Stimulated activated CD4-positive, alpha-beta T cell treated with anti-CD3 and anti-CD28 coated beads, Interleukin-1b, Interleukin-23, amount 100 ng/mL, for 1 hour (primary cell): ENCODE measurements at places on chromosomes 13 and 19.
A peak's percentile ranks its signal among the peaks of the same experiment; 100 is the strongest.

GRCh38 chr19:16615808-16616207, 12.2 kb downstream of the MED26 start:
- no peak for DNase-seq

GRCh38 chr13:70249332-70250064, 141.2 kb upstream of the KLHL1 start:
- DNase-seq: no peak

DNA sequence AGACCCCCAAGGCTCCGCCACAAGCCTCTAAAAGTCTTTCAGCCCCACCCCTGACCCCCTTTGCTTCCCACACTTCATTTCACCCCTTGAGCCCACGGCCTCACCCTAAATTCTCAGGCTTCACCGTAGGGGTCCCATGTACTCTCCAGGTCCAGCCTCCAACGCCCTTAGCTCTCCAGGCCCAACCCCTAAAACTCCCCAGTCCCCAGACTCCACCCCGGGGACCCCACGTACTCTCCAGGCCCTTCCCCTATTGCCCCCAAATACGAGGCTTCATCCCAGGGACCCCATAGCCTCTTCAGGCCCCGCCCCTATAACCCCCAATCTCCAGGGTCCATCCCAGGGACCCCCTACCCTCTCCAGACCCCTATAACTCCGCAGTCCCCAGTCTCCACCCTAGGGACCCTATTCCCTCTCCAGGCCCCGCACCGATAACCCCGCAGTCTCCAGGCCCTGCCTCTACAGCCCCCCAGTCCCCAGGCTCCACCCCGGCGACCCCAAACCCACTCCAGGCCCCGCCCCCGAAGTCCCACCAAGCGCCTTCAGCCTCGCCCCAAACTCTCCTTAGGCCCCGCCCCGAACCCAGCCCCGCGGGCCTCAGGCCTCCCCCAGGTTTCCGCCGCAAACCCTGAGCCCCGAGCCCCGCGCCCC, 619 bp downstream of the MED16 start:
- DNase-seq: no peak

DNA sequence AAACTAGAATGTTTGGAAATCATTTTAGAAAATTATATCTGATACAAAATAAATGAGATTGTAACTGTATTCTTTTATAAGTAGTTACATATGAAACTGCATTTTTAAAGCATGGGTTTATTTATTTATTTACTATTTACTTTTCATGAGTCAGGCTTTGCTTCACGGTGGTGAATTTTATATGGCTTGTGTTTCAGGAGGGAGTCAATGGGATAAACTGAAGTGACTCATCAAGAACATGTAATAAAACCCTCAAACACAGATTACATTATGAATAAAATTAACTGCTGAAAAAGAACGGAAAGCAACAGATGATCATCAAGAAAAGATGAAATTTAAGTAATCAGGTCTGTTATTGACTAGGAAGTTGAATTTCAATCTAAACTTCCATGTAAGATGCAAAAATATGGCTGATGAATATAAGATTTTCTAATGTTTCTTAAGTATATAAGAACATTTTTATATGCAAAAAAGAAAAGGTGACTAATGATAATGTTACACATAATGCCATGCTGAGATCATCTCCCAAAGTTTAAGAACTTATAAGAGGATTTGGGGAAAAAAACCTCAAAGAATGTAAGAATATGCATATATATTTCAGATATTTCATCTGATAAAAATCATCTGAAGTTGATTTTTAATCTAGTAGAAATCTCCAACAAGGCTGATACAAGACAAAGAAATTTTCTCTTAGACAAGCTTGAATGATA, 383.6 kb downstream of the SLITRK1 start:
- DNase-seq: no peak

- no peak for DNase-seq
These were observed 140.5 kb downstream of the SLC7A1 start for GRCh38 chr13:29454931-29455481.

GRCh38 chr13:64202517-64202916, 2786.9 kb upstream of the PCDH20 start:
- DNase-seq: no peak

- no peak for DNase-seq
These were observed 112.4 kb upstream of the RNF113B start for GRCh38 chr13:98289339-98289945.

DNA sequence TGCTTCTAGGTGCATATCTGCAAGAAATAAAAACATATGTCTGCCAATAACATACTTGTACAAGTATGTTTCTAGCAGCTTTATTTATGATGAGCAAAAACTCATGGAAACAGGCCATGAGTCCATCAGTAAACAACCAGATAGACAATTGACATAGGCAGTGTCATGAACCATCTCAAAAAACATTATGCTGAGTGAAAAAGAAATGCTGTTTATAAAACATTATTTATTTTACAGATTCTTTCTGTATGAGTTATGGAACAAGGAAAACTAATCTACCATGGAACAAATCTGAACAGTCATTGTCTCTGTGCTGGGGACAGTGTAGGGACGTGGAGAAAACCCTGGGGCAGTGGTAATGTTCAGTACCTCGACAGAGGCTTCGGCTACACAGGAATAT, 283.9 kb downstream of the UQCRFS1 start:
- no peak for DNase-seq

GRCh38 chr19:44529536-44529935, at the start of gene CEACAM20:
TSS of gene CEACAM20 (minus strand) at chr19:44529675. CDS start at chr19:44529509, 166 bp downstream.
- DNase-seq: no peak

- no peak for DNase-seq
These were observed 447.2 kb downstream of the GPC5 start for GRCh38 chr13:91845612-91846011.

- DNase-seq: no peak
These were observed 3.6 kb upstream of the PRODH2 start for GRCh38 chr19:35816262-35816661.

DNA sequence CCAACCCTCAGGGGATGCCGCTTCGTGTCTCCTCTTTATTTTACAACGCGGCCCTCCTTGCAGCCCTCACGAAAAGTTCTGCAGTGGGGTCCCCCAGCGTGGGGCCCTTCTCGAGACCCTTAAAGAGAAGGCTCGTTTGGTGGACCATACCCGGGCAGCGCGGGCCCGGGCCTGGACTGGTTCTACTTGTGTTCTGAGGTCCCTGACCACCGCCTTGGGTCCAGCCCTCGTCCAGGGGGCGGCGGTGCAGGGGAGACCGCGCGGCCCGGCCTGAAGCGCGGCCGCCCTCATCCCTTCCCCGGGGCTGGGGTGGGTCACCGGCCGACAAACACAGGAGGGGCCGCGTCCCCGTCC, 400 bp upstream of the SERP2 start:
- no peak for DNase-seq

DNA sequence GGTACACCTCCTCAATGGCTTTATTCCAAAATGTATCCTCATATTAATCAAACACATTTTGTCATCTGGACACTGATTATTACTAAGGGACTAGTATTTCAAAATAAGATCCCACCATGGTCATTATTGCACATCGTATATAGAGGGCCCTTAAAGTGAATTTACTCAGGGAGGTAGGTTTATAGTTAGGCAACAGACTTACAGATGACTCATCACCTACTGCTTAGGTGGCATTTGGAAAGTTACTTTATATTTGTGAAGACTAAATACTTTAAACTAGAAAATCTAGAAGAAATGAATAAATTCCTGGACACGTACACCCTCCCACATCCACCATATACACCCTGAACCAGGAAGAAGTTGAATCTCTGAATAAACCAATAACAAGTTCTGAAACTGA, 353.0 kb downstream of the KCTD12 start:
- no peak for DNase-seq

DNA sequence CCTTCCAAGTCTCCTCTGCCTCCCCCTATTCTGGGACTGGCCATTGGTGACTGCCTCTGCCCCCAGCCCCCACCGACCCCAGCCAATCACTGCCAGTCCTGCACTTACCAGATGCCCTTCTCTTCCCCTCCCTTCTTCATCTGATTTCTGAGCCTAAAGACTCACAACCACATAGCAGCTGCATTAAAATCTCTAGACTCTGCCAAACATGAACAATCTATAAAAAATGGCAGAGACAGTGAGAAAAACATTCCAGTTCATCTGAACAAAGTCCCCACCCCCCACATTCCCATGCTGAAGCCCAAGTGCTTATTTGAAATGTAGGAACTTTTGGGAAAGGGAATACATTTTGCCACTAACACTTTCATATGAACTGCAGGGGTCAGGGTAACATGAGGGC, 60.8 kb downstream of the KCTD12 start:
- DNase-seq: no peak

- no peak for DNase-seq
These were observed 120.5 kb downstream of the DIAPH3 start for GRCh38 chr13:60043262-60043661.

DNA sequence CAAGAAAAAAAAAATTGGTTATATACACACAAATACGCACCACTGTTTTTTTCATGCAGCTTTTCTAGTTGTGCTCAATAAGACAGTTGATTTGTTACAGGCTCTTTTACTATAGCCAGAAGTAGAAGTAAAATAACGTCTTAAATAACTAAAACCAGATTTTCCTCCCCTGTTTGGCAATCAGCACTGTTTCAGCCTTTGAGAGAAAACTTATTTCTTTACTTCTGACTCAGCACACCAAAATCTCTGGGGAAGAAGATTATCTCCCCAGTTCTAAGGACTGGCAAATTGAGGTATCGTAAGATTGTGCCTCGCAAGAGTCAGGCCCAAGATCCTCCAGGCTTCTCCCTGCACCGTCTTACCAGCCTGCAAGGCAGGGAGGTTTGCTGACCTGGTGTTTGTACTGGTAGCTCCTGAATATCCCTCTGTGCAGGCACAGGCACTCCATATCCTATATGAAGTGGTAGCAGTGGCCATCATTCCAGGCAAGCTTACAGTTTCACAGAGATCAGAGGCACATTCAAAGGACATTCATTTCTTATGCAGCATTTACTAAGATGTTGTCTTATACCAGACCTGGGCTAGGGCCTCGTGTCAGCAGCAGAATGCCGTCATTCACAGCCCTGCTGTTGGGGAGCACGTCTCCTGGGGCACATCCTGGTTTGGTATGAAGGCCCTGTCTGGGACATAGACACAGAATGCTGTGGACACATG, 268.2 kb downstream of the ZNF536 start:
- no peak for DNase-seq

DNA sequence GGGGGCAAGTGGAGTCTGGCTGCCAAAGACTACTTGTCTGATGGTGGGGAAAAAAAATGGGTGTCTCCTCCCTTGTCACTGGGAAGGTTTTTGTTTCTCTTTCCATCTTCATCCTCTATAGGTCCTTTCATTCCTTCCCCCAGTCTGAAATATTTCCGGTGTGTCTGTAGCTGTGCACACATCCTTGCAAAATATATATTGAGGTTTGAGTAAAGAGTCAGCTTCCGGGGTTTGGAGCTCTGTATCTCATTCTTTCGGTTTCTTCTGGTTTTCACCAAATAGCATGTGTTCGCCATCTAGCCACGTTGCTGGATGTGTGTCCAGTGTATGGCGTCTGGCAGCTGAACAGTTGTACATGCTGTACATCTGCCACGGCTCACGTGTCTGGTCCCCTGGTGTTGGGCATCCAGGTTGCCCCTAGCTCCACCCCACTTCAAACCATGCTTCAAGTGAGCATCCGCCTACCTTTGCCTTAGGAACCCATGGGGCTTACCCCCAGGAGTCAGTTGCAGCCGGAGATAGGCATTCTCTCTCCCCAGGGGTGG, 142.2 kb downstream of the SIPA1L3 start:
- peak; percentile 17 for DNase-seq

DNA sequence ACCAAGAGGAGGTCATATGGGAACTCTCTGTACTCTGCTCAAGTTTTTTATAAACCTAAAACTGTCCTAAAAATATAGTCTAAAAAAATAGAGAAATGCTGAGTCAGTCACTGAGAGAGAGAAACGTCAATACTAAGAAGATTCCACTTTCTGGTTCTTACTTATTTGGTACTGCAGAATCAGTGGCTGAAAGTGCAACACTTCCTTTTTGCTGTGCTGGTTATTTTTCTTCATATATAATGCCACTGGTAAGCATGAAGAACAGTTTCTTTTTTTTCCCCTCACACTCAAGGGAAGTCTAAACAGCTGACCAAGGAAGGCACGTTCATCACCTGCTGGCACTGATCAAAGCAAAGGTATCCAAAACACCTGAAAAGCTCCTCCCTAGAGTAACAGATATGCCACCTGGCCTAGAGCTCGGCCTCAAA, 44.3 kb upstream of the N4BP2L1 start:
- no peak for DNase-seq

- no peak for DNase-seq
These were observed 20.5 kb downstream of the EDNRB start for GRCh38 chr13:77898097-77898496.

- DNase-seq: no peak
These were observed 279.8 kb downstream of the MTUS2 start for GRCh38 chr13:29099781-29100406.

DNA sequence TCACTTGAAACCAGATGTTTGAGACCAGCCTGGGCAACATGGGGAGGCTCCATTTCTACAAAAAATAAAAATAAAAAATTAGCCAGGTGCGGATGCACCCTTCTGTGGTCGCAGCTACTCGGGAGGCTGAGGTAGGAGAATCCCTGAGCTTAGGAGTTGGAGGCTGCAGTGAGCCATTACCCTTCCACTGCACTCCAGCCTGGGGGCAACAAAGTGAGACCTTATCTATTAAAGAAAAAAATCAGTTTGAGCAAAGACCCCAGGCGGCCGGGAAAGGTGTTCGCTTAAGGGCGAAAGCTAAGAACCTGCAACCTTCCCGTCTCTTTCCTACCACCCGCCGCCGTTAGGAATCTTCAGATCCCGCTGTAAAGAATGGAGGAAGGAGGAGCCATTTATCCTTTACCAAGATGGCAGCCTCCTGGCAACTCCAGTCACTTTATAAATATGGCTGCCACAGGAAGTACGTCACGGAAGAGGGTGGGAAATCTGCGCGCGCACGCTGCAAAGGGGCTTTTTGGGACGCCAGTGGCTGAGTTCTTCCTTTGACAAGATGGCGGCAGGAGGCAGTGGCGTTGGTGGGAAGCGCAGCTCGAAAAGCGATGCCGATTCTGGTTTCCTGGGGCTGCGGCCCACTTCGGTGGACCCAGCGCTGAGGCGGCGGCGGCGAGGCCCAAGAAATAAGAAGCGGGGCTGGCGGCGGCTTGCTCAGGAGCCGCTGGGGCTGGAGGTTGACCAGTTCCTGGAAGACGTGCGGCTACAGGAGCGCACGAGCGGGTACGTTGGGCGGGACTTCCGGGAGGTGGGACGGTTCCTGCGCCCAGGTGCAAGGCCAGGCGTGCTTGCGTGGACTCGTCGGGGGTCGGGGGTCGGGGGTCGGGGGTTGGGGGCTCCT, at the start of gene NOP53:
TSS of gene NOP53 (plus strand) at position 537 of the 892 bp plus-strand sequence. CDS start at position 551, 14 bp downstream.
- DNase-seq: peak; percentile 94

GRCh38 chr13:43698009-43698408, 88.8 kb downstream of the ENOX1 start:
- no peak for DNase-seq

DNA sequence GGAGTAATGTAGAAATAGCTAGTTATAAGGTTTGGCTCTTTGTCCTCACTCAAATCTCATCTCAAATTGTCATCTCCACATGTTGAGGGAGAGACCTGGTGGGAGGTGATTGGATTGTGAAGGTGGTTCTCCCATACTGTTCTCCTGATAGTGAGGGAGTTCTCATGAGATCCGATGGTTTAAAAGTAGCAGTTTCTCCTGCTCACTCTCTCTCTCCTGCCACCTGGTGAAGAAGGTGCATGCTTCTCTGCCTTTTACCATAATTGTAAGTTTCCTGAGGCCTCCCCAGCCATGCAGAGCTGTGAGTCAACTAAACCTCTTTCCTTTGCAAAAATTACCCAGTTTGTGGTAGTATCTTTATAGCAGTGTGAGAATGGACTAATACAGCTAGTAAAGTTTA, 849.4 kb downstream of the DACH1 start:
- no peak for DNase-seq
